Endothelial cell (in vitro differentiated cells): ENCODE measurements at places on chromosomes 1 and 21. TPM values are rescaled to one million over a fixed set of nuclear protein-coding genes. Genes with fewer than 3 reads are reported as not detected.

GRCh38 chr1:83064589-83065242, 934.2 kb downstream of the TTLL7 start:
- no peak overlapping the region for H3K27ac ChIP-seq
- no peaks in the 10 kb centered on the region for H3K36me3 ChIP-seq
- no peaks in the 10 kb centered on the region for H3K27me3 ChIP-seq
- DNase-seq: no peak
- H3K4me3 ChIP-seq: no peak overlapping the region

DNA sequence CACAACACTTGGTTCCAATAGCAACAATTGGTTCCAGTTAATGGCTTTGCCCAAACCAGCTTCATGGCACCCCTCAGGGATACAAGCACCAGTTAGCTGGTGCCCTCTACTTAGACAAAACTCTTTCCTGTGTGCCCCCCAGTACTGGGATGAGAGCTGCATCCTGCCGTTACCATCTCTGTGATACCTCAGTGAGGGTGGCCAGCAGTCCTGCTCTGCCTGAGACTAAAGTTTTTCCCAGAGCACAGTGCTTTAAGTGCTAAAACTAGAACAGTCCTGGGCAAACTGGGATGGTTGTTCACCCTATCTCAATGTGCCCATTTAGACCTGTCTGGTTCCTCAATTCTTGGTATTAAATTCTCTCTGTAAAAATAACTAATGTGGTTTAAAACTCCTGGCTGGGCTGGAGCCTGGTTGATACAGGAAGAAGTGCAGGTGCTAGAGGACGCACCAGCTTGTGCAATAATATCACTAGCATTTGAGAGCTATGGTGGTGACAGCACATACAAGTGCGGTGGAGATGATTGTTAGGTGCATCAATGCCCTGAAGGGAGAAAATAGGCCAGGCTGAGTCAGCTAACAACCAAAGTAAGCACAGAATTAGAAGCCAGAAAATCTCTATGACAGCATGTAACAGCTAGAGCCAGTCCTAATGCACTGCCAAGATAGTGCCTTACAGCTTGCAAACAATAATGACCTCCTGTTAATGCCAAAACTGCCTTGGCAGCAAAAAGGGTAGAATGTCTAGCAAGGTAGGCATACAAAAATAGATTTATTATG, 179.8 kb upstream of the GALNT2 start:
- H3K27ac ChIP-seq: no peak overlapping the region
- H3K36me3 ChIP-seq: no peaks in the 10 kb centered on the region
- peaks cover 2% of the 10 kb centered on the region for H3K27me3 ChIP-seq

PHLDA3 gene
- total RNA-seq: 25.0 TPM

USH2A gene
- not detected for total RNA-seq

DNA sequence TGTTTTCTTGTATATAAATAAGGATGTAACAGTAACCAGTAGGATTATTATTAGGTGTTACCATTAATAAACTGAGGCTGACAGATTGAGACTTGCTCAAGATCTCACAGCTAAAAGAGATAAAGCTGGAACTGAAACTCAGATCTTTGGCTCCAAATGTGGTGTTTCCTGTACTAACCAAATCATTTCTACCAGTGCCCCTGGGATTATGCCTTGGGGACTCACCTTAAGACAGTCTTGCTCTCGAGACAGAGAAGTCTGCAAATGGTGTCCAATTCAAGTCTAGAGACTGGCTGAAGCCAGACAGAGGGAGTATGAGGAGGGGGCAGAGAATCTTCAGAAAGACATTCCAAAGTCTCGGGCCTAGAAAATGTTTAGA, 593 bp upstream of the CD53 start:
- peaks cover 28% of the 10 kb centered on the region for H3K4me1 ChIP-seq
- no peak overlapping the region for H3K4me3 ChIP-seq
- no peak for DNase-seq
- H3K27ac ChIP-seq: peak overlapping the region; percentile 68
- no peaks in the 10 kb centered on the region for H3K27me3 ChIP-seq
- no peaks in the 10 kb centered on the region for H3K36me3 ChIP-seq

DNA sequence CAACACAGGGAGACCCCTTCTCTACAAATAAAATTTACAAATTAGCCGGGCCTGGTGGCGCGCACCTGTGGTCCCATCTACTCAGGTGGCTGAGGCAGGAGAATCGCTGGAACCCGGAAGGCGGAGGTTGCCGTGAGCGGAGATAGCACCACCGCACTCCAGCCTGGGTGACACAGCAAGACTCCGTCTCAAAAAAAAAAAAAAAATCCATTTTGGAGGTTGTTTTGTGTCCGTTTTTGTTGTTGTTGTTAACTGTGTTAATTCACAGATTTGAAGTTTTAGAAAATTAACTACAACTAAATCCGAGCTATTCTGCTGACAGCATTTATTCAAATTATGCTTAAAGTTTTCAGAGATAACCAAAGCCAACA, 618 bp downstream of the CLCC1 start:
- H3K4me3 ChIP-seq: peak overlapping the region; percentile 91
- DNase-seq: no peak
- H3K36me3 ChIP-seq: no peaks in the 10 kb centered on the region
- peak overlapping the region; percentile 42 for H3K27ac ChIP-seq
- peaks cover 15% of the 10 kb centered on the region for H3K4me1 ChIP-seq
- H3K27me3 ChIP-seq: peaks cover 4% of the 10 kb centered on the region

- H3K27ac ChIP-seq: no peak overlapping the region
- DNase-seq: no peak
- H3K27me3 ChIP-seq: peaks cover 2% of the 10 kb centered on the region
- H3K36me3 ChIP-seq: peaks cover 16% of the 10 kb centered on the region
- no peak overlapping the region for H3K4me3 ChIP-seq
Observed at GRCh38 chr1:60960891-60961461, 121.4 kb upstream of the NFIA start.

NASP gene
- total RNA-seq: 149 TPM

VPS45 gene
- 32.5 TPM for total RNA-seq

DNA sequence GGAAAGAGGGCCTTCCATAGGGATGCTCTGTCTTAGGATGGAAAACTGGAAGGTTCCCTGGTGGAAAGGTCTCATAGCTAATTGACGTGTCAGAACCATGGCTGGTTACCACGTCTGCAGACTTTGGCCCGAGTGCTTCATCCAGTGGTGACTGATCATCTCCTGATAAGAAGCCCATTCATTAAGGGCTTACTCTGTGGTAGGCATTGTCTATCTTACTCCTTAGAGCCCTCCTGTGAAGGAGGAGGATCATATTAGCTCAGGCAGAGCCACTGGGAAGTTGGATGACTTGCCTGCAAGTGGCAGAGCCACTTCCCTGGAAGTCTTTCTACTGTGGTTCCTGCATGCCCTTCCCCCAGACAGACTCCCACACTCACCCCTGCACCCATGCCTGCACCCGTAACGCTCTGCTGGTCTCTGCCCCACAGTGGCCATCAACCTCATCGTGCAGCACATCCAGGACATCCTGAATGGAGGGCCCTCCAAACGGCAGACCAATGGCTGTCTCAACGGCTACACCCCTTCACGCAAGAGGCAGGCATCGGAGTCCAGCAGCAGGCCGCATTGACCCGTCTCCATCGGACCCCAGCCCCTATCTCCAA, 79.9 kb downstream of the UCK2 start:
- no peak for DNase-seq
- peaks cover 5% of the 10 kb centered on the region for H3K27me3 ChIP-seq
- H3K4me3 ChIP-seq: peak overlapping the region; percentile 19
- H3K4me1 ChIP-seq: peaks cover 28% of the 10 kb centered on the region
- peaks cover 22% of the 10 kb centered on the region for H3K36me3 ChIP-seq

BARHL2 gene
- total RNA-seq: not detected

LCK gene
- 1.1 TPM for total RNA-seq

- no peak overlapping the region for H3K4me3 ChIP-seq
- H3K27me3 ChIP-seq: peaks cover 5% of the 10 kb centered on the region
- no peak overlapping the region for H3K27ac ChIP-seq
- peaks cover 8% of the 10 kb centered on the region for H3K4me1 ChIP-seq
- no peak for DNase-seq
- H3K36me3 ChIP-seq: no peaks in the 10 kb centered on the region
Observed at GRCh38 chr1:212238552-212238951, 46.7 kb upstream of the PPP2R5A start.

- peaks cover 39% of the 10 kb centered on the region for H3K36me3 ChIP-seq
- peak overlapping the region; percentile 100 for H3K27ac ChIP-seq
- H3K27me3 ChIP-seq: peaks cover 19% of the 10 kb centered on the region
- peaks cover 30% of the 10 kb centered on the region for H3K4me1 ChIP-seq
Observed at GRCh38 chr1:46341222-46342083, 846 bp downstream of the NSUN4 start.

KRTAP7-1 gene
- total RNA-seq: not detected

GRCh38 chr1:13228343-13228781, 2.4 kb upstream of the PRAMEF18 start:
- H3K36me3 ChIP-seq: peaks cover 8% of the 10 kb centered on the region
- no peak overlapping the region for H3K4me3 ChIP-seq
- no peak overlapping the region for H3K27ac ChIP-seq
- DNase-seq: no peak
- no peaks in the 10 kb centered on the region for H3K4me1 ChIP-seq

RGS16 gene
- 11.8 TPM for total RNA-seq

DCDC2B gene
- not detected for total RNA-seq

DNA sequence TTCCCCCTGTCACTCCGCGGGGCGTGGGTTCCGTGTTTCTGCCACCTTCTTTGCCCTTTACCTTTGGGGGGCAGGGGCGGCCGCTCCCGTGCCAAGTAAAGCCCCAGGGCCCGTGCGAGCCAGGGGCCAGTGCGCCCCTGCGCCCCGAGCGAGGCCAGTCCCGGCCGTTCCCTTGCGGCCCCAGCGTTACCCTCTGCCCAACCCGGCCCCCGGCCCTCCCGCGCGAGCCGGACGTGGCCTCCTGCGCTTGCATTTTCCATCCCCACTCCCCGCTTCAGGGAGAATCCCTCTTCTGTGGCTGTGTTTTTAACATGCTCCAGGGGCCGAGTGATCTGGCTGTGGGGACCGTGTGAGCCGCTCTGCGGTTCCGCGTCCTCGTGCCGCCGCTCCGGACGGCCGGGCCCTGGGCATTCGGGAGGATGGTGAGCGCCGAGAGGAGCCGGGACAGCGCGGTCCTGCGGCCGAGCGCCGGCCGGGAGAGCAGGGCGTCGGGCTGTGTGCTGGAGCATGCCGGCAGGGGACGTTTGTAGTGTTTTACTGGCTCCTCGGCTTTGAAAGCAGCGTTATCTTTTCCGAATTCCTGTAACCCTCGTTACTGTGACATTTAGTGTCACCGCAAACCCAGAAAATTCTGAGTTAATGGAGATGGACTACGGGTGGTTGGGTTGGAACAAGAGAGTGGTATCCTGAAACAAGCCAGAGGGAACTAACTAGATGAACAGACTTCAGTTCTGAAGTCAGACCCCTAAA, 1.0 kb downstream of the GALNT2 start:
- no peak overlapping the region for H3K27ac ChIP-seq
- H3K4me1 ChIP-seq: peaks cover 13% of the 10 kb centered on the region
- peaks cover 9% of the 10 kb centered on the region for H3K27me3 ChIP-seq
- DNase-seq: peak; percentile 64
- H3K36me3 ChIP-seq: peaks cover 3% of the 10 kb centered on the region
